ENCODE measurements at places on chromosomes 3 and 15.

DNA sequence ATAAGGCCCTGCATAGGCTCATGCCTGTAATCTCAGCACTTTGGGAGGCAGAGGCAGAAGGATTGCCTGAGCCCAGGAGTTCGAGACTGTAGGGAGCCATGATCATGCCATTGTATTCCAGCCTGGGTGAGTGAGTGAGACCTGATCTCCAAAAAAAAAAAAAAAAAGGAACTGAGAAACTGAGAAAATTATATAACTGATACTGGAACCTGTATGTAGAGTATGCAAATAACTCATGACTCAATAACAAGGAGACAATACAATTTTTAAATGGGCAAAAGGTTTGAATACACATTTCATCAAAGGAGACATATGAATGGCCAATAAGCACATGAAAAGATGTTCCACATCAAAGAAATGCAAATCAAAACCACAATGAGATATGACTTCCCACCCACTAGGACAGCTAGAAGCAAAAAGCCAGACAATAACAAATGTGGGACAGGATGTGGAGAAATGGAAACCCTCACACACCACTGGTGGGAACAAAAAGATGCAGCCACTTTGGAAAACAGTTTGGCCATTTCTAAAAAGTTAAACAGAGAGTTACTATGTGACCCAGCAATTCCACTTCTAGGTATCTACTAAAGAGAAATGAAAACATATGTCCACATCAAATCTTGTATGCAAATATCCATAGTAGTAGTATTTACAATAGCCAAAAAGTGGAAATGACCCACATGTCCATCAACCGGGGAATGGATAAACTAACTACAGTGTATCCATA lies 70.7 kb downstream of the IQSEC1 start:
- DNase-seq, result peak; percentile 62

GRCh38 chr3:178201714-178202113 lies 334.5 kb upstream of the KCNMB2 start:
- DNase-seq, result no peak

- DNase-seq, result no peak
Observed at GRCh38 chr15:43232289-43232874, 11.6 kb upstream of the EPB42 start.

- DNase-seq, result no peak
Observed at GRCh38 chr3:29207427-29207826, 73.4 kb upstream of the RBMS3 start.

DNA sequence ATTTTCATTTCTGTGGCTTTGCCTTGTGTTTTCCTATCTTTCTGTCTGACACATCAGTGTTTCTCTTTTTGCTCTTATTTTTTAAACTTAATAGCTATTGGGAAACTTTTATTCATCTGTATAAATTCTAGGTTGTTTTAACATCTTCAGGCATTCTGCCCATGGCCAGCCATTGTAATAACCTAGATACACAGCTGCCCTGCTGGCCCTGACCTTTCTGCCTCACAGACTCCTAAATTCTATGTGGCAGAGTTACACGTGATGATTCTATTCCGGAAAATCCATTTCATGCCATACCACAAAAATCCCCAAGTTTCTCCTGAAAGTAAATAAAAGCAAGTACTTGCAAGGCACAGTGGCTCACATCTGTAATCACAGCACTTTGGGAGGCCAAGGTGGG lies 150.1 kb downstream of the UACA start:
- no peak for DNase-seq

- DNase-seq, result no peak
Observed at GRCh38 chr3:185656321-185656840, 70.3 kb downstream of the SENP2 start.

DNA sequence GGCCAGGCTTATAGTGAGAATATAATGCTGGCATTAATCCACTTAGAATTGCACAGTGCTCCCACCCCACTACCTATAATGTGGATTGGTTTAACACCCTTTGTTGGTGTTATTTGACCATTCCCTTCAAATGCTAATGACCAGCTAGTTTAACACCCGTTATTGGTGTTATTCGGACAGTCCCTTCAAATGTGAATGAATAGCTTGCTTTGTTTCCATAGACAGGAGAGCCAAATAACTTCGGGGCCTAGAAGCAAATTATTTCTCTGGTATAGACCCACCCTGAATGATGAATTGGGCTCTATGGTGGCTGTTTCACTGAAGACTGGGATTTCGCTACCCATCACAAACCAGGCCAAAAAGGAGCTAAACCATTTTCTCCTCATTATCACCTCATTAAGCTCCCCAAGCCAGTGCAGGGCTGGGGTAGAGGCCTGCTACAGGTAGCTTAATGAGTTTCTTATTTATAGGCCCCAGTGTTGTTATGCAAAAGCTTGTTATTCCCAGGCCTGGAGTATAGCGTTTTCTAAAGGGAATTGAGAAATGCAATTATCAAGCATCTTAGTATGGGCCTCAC lies 494.1 kb upstream of the DPH6 start:
- no peak for DNase-seq

- no peak for DNase-seq
Observed at GRCh38 chr3:136925425-136926190, 32.2 kb upstream of the IL20RB start.

GRCh38 chr3:108552267-108553159 lies 36.7 kb downstream of the CIP2A start:
- peak; percentile 72 for DNase-seq

- no peak for DNase-seq
Observed at GRCh38 chr15:47870956-47871625, 153.8 kb downstream of the SEMA6D start.

DNA sequence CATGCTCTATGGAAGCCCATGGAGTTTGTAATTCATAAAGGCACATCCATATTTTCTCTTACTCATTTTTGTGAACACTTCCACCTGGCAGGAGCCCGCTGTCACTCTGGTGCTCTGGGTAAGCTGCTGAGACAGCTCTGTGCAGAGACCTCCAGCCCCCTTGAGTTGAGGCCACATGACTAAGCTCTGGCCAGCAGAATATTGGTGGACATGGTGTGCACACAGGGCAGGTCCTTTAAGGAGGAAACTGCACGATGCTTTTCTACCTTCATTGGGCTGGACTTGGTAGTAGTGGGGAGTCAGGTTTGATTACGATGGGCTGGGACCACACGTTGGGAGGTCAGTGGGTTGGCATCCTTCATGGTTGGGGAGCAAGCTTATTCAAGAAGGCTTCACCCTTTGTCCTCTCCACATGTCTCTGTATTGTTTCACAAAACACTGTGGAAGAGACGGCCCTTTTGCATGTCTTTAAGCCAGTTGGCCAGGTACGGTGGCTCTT lies 29.0 kb downstream of the CCNB2 start:
- no peak for DNase-seq

GRCh38 chr3:198071602-198072287 lies 111.7 kb downstream of the LMLN start:
- peak; percentile 43 for DNase-seq

GRCh38 chr15:77099741-77100463 lies 29.0 kb upstream of the TSPAN3 start:
- no peak for DNase-seq

DNA sequence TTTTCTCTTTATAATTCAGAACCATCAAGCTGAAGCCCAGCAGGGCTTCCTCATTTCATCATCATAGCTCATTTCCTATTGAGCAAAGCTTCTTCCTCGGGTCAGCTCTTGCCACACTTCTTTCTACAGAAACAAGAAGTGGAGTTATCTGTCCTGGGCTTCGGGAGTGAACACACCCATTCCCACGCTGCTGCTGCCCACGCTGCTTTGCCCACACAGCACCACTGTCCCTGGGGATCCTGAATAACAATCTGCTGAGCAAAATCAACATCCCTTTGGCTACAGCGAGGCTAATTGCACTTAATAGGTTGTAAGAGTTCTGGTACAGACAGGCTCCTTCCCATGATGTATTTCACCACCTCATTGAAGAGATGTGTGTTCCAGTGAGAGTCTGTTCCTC lies 23.7 kb downstream of the CEP19 start:
- peak; percentile 27 for DNase-seq

DNA sequence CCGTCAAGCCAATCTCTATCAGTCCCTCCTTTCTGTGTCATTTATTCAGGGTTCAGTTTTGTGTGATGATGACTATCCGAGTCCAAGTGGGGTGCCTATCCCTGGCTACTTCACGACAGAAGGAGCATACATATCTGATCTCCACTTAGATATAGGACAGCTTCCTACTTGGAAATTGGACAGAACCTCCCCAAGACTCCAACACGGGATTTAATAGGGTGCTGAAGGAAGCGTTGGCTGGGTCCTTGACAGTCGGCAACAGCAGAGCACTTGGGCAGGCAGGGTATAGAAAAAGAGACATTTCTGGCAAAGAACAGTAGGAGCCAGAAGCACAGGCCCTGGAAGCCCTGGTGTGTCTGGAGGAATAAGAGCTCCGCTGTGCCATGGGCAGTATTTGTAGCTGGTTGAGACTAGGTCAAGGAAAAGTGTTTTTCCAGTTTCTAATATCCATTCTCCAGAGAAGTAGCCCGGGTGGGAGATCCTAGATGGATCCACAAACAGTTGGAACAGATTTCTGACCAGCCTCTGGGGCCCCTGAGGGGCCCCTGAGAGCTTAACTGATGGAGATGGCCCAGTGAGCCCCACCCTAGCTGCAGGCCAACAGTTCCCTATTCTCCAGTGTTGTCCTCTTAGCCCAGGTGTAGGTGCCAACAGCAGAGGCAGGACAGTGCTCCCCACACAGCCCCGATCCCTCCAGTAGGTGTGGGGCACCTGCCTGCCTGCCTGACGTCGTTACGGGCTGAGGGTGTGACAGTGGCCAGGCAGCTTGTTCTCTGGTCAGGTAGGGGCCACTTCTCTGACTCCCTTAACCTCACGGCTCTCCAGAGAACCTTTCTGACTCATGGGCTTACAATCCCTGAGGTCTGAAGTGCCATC lies 130.8 kb downstream of the CHCHD6 start:
- DNase-seq, result no peak

- DNase-seq, result no peak
Observed at GRCh38 chr3:44242721-44243120, 1.0 kb downstream of the TOPAZ1 start.

GRCh38 chr15:91853948-91854638 lies 585 bp downstream of the SLCO3A1 start:
- DNase-seq, result no peak

- DNase-seq, result no peak
Observed at GRCh38 chr3:100195375-100195774, 65.4 kb upstream of the TBC1D23 start.

DNA sequence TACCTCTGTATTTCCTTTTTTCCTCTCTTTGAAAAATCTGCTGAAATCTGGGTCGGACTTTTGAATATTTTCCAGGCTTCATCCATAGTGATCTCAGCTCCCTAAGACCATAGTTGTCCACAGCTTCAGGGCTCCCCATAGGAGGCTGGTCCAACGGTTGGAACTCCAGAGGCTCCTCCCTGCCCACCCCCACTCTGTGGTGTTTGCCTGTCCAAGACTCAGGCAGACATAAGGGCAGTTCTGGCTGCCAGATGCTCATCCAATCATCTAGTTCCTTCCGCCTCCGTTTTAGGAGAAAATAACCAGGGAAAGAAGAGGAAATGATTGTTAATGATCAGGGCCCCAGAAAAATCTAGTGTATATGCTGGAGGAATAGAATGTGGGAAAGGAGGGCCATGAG lies 27.9 kb upstream of the PRTG start:
- DNase-seq, result no peak

GRCh38 chr15:93366387-93367100 lies 277.5 kb upstream of the RGMA start:
- no peak for DNase-seq

Measured in hematopoietic multipotent progenitor cell treated with erythropoietin and hydrocortisone succinate and interleukin-3 and kit ligand, for 8 days (in vitro differentiated cells).